ENCODE measurements at places on chromosomes 4 and X. TPM values are rescaled to one million over a fixed set of nuclear protein-coding genes. Genes with fewer than 3 reads are reported as not detected.

GRCh38 chrX:149758068-149758714, 15.7 kb upstream of the HSFX1 start:
- H3K27ac ChIP-seq, result no peak overlapping the region
- no peak for DNase-seq
- no peaks in the 10 kb centered on the region for H3K4me1 ChIP-seq
- peaks cover 20% of the 10 kb centered on the region for H3K27me3 ChIP-seq
- H3K36me3 ChIP-seq, result no peaks in the 10 kb centered on the region
- H3K4me3 ChIP-seq, result no peak overlapping the region

DNA sequence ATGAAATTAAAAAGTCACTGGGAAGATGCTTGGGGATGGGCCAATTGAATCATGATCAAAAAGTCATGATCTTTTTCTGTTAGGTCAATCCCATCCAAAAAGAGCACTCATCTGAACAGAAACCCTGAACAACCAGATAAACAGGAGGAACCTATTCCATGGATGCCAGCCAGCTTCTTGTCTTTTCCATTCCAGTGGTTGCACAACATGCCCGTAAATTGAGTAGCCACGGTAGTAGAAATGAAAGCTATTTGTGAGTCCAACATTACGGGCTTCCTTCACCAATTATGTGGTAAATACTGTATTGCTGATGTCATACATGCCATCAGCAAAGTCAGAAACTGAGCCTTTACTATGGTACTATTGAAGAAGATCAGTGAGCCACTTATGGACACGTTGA, 982.4 kb upstream of the HS3ST1 start:
- H3K27me3 ChIP-seq, result no peaks in the 10 kb centered on the region
- no peak overlapping the region for H3K27ac ChIP-seq
- no peaks in the 10 kb centered on the region for H3K4me1 ChIP-seq
- H3K4me3 ChIP-seq, result no peak overlapping the region
- H3K36me3 ChIP-seq, result no peaks in the 10 kb centered on the region

- H3K36me3 ChIP-seq, result no peaks in the 10 kb centered on the region
- H3K4me3 ChIP-seq, result no peak overlapping the region
- peaks cover 18% of the 10 kb centered on the region for H3K4me1 ChIP-seq
- no peaks in the 10 kb centered on the region for H3K27me3 ChIP-seq
- H3K27ac ChIP-seq, result no peak overlapping the region
- no peak for DNase-seq
Measured at GRCh38 chr4:40507977-40508376, 121.7 kb downstream of the RBM47 start.

DNA sequence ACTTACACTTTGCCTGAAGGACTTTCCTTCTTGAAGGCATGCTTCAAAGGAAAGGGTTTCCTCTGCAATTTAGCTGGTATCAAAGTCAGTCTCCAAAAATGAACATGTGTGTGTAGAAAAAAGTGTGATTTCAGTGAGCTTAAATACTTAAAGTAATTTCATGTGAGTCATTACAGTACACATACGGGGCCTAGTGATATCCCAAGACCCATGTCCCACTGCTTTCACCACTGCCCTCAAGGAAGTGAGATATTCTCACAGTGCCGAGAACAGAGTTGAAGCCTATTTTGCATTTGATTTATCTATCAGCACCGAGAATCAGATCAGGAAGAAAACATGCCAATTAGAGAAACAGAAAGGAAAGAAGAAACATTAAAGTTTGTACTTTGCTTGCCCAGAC, 61.0 kb downstream of the CHST7 start:
- H3K4me3 ChIP-seq, result peak overlapping the region; percentile 82
- peak overlapping the region; percentile 87 for H3K27ac ChIP-seq
- H3K36me3 ChIP-seq, result peaks cover 5% of the 10 kb centered on the region

SPP1 gene
- total RNA-seq, result not detected

PRR32 gene
- total RNA-seq, result not detected

CNKSR2 gene
- total RNA-seq, result 7.6 TPM
